ENCODE measurements at places on chromosomes 1 and 21.

GRCh38 chr21:38843806-38844503, 38.2 kb downstream of the ETS2 start:
- no peak for DNase-seq

DNA sequence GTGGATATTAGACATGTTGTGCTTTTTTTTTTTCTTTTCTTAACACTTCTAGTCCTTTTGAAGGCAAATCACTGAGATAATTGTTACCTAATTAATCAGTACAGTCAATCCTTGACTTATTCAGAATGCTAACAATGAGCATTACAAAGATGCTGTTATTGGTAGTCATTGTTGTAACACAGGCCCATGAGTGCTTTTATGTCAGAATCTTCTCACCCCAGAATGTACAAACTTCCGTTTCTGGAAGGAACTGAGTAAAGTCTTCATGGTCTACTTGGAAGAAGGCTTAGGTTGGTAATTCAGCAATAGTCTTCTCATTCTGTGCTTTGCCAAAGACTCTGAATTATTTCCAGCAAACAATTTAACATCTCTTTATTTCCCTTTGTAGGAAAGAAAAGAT, 3.1 kb downstream of the KCNK1 start:
- no peak for DNase-seq

- no peak for DNase-seq
Observed at GRCh38 chr1:3814065-3814464, 17.8 kb upstream of the LRRC47 start.

GRCh38 chr21:37921091-37921490, 4.8 kb upstream of the KCNJ6 start:
- DNase-seq: no peak

GRCh38 chr1:33150522-33150921, 31.3 kb downstream of the TRIM62 start:
- DNase-seq: no peak

DNA sequence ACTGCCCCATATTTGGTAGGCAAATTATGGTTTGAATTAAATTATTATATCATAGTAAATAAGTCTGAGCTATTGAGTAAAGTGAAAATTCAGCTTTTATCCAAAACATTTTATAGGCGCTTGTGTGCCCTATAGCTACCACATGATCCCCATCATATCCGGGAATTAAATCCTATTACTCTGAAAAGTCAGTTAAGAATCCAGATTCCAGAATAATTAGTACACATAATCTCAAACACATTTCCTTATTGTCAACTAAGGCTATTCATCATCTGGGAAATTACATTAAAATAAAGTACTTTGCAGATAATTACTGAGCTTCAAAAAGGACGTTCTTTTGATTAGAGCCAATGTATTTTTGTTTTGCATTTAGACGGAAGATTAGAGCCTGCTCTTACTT, 72.3 kb downstream of the CTH start:
- DNase-seq: no peak

DNA sequence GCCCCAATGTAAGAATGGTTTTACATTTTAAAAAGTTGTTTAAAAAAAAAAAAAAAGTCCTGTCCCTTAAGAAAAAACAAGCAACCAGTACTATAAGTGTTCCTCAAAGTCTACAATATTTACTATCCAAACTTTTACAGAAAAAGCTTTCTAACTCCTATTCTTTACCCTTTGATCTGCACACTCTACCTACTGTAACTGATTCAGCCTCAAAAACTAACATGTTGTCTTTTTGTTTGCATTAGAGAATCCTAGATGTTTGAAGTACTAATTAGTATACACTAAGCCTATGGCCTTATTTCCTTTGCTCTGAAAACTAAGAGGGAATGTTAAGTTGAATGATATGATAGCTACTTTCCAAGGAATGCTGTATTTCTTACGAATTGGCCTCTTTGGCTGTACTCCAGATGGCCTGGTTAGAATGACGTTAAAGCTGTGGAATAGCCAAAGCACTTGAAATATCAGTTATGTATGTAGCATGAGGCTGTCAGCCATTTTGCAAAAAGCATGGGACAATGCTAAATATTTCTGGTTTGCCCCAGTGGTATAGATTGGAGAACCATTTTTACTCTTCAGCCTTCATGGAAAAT, 234.8 kb downstream of the GPR52 start:
- no peak for DNase-seq

DNA sequence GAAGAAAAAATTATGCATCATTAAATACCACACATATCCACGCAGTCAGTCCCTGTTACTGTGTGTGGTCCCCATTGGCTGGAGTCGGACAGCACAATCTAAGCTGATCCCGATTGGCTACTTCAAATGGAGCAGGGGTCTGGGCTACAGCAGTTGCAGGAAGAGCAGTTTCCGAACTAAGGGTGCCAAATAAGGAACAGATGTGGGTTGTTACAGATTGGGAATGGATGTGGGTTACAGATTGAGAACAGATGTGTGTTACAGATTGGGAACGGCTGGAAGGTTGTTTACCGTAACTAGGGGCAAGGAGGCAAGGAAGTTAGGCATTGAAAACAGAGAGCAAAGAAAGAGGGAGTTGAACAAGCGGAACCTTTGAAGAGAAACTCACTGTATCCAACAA, 19.9 kb downstream of the OR2L13 start:
- no peak for DNase-seq

GRCh38 chr21:29315131-29315749, 16.5 kb downstream of the BACH1 start:
- DNase-seq: no peak

DNA sequence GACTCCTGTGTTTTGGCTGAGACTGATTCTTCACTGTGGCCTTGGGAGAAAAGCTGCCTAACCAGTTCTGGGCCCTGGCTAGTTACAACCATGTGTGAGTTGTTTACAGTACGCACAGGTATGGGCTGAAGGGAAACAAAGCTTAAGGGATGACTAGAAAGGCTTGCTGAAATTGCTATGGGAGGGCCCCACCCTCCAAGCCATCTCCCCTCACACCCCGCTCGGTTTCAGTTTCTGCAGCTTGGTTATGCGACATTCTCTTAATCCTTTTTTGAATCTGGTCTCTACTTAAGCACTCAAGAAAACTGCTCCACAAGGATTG, 43.1 kb downstream of the PBX1 start:
- no peak for DNase-seq

GRCh38 chr1:228957535-228957934, 222.3 kb downstream of the RHOU start:
- DNase-seq: no peak

- no peak for DNase-seq
Observed at GRCh38 chr1:192602757-192603156, 27.2 kb downstream of the RGS1 start.

GRCh38 chr1:158654571-158654970, 31.9 kb downstream of the SPTA1 start:
- DNase-seq: no peak

GRCh38 chr1:42639116-42639515, 19.1 kb upstream of the PPIH start:
- DNase-seq: no peak

DNA sequence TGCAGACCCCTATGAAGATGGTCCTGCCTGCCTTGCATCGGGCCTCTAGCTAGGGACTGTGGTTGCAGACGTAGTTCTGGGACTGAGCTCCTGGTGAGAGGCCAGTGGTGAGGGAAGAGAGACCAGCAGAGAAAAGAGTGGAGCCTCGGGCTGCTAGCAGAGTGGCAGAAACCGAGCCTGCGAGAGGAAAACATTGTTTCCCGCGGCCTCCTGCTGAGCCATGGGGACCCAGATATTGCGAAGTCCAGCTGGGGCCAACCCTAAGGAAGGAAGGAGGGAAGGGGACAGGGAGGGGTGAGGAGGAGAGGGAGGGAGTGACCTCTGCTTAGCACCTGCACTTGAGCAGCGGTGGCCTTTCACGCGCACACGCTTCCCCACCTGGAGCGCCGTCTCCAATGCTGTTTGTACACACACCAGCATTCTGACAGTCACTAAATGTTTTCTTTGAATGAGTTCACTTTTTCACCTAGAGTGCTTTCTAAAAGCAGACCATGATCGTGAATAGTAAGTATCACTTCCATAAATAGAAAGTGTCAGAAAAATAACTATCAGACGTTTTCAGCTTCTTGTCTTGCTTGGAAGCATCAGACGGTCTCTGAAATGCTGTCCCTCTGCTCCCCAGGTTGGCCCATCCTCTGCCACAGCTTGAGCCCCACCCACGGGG, 2.5 kb upstream of the FNDC10 start:
- DNase-seq: no peak

GRCh38 chr1:63843010-63843409, 69.2 kb downstream of the ROR1 start:
- DNase-seq: no peak

GRCh38 chr1:87638636-87639035, 310.0 kb downstream of the LMO4 start:
- DNase-seq: no peak

DNA sequence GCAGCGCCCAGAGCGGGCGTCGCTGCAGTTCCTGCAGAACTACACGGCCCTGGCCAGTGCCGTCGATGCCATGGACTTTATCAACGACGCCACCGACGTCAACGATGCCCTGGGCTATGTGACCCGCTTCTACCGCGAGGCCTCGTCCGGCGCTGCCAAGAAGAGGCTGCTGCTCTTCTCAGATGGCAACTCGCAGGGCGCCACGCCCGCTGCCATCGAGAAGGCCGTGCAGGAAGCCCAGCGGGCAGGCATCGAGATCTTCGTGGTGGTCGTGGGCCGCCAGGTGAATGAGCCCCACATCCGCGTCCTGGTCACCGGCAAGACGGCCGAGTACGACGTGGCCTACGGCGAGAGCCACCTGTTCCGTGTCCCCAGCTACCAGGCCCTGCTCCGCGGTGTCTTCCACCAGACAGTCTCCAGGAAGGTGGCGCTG, 22.0 kb downstream of the COL6A1 start:
- DNase-seq: no peak

DNA sequence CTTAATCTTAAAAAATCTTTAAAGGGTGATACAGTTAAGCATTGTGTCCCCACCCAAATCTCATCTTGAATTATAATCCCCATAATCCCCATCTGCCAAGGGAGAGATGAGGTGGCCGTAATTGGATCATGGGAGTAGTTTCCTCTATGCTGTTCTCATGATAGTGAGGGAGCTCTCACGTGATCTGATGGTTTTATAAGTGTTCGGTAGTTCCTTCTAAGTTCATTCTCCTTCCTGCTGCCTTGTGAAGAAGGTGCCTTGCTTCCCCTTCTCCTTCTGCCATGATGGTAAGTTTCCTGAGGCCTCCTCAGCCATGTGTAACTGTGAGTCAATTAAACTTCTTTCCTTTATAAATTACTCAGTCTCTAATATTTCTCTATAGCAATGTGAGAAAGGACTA, 10.7 kb downstream of the DHRS3 start:
- no peak for DNase-seq

- DNase-seq: no peak
Observed at GRCh38 chr1:10389271-10389973, 9.4 kb upstream of the PGD start.

DNA sequence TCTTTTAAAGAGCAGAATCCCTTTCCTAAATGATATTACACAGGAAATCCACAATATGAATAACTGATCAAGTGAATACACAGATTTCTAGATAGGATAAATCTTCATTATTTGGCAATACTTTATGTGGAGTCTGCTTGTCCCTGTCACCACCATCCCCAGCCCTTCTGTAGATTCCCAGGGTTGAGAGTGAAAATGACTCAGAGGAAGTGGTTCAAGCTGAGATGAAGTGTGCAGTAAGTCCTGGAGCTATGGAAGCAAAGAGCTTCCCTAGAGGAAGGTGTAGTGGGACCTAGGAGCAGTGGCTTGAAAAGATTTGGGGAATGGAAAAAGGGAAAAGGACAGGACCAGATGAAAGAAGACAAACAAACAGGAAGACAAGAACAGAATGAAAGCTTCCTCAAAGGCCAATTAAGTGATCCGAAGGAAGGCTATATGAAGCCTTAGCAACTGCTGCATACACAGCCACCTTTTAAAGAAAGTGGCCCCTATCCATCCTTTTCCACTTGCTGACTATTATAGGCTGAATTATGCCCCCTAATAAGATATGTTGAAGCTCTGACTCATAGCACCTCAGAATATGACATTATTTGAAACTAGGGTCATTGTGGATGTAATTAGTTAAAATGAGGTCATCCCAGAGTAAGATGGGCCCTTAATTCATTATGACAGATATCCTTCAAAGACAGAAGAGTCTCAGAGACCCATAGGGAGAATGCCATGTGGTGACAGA, 96.5 kb upstream of the CAMK1G start:
- no peak for DNase-seq

- no peak for DNase-seq
Observed at GRCh38 chr1:22652881-22653316, at the start of gene C1QB. C1QB (plus strand) TSS chr1:22653236; CDS start chr1:22659463, 6,227 bp downstream.

GRCh38 chr21:33856893-33857527, 58.6 kb downstream of the ATP5PO start:
- no peak for DNase-seq

DNA sequence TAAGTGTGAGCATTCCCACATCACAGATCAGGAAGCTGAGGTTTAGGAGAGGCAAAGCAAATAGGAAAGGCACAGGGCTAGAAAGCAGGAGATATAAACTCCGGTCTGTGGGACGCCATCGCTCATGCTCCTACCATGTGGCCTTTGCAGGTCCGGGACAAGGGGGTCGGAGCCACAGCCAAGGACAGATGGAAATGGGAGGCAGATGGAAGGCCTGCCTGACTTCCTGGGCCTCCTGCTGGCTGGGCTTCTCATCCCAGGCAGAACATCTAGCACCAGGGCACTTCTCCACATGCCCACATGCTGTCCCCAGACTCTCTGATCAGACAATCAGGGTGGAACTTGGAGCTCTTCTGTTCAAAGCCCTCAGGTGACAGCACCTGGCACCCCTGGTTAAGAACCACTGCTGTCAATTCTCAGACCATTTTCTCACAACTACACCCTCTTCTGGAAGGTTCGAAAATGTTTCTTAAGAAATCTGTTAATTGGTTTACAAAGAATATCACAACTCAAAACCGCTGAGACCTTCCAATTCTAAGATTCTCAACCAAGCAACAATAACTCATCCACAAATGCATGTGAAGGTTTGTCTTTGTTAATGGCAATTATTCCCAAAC, 173.3 kb upstream of the EDN2 start:
- DNase-seq: no peak

GRCh38 chr1:90800012-90800717, 83.1 kb upstream of the BARHL2 start:
- no peak for DNase-seq

- DNase-seq: no peak
Observed at GRCh38 chr1:162113419-162113818, 43.9 kb downstream of the NOS1AP start.

DNA sequence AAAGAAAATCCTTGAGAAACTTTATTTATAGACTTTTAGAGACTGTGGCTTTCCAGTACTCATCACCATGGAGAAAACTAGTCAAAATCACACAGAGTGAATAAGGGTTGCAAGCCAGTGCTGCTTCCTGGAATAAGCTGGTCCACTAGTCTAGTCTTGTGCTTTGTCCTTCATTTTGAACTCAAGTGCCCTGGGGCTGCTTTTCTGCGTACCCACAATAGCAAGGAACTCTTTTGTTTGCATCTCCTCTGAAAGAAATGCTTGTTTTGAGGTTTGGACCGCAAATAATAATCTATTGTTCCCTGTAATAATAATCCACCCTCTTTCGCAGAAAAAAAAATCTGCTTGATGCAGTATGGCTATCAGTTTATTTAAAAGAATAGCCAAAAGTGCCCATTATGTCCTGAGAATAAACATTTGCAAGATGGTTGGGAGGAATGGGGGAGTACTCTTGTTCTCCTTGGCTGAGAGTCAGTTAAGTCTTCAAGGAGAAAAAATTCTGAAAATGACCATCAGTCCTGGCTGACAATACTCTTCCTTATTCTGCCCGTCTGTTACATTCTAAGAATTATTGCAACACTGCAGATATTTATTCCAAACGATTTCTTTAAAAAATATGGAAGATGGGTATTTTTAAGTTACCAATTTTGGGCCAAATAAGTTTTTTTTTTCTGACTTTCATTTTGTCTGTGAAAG, 41.9 kb downstream of the MPZL1 start:
- no peak for DNase-seq
